T-helper 2 cell treated with Interferon-gamma antibody and Interleukin-4, amounts not matched to agents 5 μg/mL and 100 μg/mL, for 36 hours (primary cell): ENCODE measurements at places on chromosomes 3 and 15.

- no peak for DNase-seq
These were observed 239.3 kb downstream of the VPS13C start for GRCh38 chr15:61820951-61821350.

GRCh38 chr3:55296030-55296429 is 191.1 kb downstream of the WNT5A start:
- DNase-seq = no peak

GRCh38 chr3:35383719-35384555 is 255.4 kb upstream of the ARPP21 start:
- DNase-seq = no peak

DNA sequence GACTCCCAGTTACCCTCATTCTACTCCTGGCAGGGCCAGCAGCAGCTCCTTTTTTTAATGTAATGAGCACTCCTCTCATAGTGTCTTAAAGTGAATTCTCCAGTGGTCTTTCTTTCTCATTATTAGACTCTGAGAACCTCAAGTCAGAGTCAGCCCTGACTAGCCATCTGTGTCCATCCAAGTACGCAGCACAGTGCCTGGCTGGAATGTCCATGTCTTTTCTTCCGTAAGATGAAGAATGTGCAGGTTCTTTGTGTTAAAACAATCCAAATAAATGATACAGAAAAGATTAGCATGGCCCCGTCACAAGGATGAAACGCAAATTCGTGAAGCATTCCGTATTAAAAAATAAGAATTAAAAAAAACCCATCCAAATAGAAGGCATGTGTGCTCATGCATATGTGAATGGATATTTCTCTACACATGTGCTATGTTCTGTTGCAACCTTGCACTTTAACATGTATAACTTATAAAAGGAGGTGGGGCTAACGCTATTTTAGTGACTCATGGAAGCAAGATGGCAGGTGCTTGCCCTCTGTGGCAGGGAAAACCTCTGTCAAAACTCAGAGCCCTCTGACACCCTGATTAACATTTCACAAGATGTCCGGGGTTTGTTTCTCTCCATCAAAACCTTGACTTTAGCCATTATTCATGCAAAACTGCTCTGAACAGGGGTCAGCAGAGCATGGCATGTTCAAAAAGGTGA is 170.7 kb upstream of the TOPAZ1 start:
- no peak for DNase-seq

DNA sequence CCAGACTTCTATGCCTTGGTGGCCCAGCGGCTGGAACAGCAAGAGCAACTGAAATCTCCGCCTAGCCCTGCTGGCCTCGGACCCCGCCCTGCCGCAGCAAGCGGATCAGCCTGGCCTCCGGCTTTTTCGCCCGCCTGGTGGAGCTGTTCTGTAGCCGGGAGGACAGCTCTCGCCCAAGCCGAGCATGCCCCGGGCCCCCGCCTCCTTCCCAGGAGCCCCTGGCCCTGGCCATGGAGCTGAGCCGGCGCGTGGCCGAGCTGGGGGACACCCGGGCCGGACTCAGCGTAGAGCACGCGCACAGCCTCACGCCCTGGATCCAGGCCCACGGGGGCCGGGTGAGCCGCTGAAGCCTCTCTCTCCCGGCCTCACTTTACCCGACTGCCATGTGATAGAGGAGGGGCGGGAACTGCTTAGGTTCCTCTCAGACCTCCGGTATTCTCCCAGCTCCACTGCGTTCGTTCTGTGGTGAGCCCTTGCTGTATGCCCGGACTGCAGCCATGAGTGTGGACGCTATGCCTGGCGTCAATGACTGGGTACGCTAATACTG is 24.1 kb upstream of the MRPL3 start:
- DNase-seq = peak; percentile 10

GRCh38 chr3:74787011-74787410 is 172.6 kb upstream of the CNTN3 start:
- no peak for DNase-seq

DNA sequence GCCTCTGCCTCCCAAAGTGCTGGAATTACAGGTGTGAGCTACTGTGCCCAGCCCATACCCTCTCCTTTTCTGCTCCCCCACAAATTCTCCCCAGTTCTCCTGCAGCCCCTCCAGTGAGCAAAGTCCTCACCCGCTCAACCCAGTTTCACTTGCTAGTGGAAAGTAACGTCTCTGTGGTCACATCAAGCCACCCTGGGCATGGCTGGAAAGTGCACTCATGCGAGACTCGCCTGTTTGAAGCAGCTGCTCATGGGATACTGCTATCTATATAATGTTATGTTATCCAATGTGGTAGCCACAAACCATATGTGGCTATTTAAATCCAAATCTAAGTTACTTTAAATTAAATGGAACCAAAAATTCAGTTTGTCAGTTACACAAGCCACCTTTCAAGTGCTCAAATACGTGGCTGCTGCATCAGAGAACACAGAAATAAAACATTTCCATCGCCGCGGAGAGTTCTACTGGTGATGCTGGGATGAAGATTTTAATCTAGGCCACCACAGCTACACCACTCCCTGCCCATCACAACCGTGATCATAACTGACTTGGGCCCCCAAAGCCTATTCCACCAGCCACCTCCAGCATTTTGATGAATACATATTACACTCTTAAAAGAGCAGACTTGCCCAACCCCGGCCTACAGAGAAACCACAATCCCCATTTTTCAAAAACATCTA is 119.4 kb downstream of the LIPC start:
- DNase-seq = peak; percentile 39

- DNase-seq = no peak
These were observed 4.2 kb downstream of the PTPN23 start for GRCh38 chr3:47385007-47385406.

GRCh38 chr3:48747015-48747615 is 30.1 kb upstream of the IP6K2 start:
- no peak for DNase-seq

DNA sequence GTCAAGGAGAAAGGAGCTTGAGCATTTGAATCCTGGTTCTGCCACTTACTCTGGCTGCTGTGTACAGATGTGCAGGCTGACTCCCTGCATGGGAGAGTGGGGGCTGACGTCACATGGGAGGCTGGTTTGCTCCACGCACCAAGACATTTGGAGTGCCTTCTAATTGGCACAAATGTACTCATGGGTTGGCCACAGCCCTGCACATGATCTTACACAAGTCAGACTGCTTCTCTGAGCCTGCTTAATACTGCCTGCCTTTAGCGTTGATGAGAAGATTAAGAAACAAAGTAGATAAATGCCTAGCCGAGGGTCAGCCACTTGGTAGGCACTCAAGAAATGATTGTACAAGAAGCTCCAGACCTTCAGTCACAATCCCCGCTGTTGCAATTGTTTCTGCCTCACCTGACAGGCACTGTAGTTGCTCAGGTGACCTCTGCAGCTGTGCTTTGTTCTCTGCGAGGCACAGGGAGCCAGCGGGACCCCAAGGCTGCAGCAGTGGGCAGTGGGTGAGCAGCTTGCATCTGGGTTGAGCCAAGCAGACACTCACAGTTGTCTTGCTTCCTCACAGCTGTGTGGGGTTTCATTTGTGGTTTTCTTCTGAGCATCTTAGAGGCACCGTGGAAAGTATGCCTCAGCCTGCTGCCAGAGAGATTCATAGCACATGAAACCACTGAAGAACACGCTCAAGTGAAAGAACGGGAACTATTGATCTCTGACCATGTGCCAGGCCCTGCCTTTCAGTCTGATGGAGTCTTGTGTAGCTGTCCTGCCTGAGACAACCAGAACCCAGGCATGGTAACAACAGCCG is 33.1 kb downstream of the GRK7 start:
- DNase-seq = peak; percentile 89

GRCh38 chr15:90617668-90618097 is 88.0 kb downstream of the CRTC3 start:
- DNase-seq = no peak

DNA sequence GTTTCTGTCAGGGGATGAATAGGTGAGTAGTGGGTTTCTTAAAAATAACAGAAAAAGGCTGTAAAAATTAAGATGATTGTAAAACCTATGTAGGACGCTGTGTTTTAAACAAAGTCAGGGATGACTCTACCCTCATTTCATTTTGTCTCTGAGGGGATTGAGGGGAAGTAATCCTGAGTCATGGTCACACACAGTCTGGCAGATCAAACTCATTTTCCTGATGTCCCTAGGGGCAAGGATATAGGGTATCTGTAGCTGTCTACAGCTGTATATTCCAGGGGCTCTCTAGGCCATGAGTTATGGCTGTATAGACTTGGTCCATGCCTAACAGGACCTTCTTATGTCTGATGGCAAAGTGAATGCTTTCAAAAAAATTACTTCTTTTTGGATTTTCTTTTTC is 421.1 kb downstream of the PDCD6IP start:
- no peak for DNase-seq

DNA sequence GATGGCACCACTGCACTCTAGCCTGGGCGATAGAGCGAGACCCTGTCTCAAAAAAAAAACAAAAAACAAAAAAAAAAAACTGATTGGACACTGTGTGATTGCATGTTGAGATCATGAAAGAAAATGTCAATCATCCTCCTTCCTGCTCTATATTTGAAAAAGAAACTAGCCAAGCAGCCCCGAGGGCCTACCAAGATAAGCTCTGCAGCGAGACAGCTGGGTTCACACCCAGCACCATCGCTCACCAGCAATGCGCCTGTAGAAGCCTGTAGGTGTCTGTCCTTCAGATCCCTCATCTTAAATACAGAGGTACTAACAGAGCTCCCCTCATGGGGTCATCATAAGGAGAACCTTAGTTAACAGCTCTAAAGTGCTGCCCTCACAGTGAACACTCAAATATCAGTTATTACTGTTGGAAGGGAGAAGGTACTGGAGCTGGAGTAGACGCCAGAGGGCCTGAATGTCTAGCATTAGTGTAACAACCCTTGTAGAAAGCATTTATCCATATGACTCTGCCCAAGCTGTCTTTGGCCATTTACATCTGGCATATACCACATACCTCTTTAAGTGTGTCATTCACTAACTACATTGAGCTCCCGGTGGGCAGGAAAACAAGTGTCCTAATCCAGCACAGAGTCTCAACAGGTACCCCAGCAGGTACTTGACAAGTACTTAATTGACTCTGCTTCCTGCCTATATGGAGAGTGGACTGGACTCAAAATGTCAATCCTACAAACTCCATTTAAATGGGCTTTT is 22.9 kb downstream of the MYLK start:
- no peak for DNase-seq

GRCh38 chr15:24848050-24848449 is 106.7 kb upstream of the SNRPN start:
- DNase-seq = no peak

GRCh38 chr3:124619887-124620599 is 110.2 kb upstream of the UMPS start:
- no peak for DNase-seq

DNA sequence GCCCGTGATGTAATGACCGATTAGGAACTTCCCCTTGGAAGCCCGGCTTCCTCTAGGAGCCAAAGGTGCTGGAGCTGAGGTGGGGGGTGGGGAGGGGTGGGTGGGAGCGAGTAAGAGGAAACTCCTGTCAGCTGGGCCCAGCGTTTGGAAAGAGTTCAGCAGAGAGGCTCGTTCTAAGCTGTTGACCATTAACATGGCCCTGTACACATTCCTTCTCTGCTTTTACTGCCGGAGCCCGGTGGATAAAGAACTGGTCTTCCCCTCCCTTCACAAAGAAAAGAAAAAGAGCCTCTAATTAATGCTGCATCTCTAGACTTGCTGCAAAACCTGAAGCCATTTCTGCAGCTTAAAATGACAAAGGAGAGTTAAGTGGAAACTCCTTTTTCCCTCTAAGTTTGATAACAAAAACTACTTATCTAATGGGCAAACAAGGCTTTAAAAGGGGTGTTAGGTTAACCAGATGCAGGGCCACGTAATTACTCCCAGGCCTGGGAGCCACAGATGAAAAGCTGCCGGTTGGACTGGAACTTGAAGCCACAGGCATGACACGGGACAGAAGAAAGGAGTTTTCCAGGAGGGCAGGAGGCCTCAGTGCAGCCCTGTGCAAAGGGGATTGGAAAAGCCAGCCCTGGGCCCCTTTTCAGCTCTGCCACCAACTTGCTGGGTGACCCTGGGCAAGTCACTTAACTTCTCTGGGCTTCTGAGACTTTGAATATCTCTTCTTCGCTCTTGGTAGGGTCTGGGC is 71.3 kb downstream of the SMAD6 start:
- no peak for DNase-seq

DNA sequence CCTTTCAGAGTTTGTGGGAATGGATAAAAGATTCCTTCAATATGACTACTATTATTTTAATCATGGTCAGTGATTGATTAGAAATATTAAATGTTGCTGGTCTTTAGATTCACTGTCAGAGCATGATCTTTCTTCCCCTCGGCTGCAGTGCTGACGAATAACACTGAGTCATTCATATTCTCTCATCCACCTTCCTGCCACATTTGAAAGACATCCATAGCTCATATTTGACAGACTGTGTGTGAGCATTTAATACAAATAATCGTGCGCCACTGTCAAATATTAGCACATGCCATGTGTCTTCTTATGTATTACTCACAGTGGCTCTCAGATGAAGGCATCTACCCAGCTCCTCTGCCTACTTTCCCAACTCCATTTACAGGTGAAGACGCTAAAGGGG is 476.5 kb upstream of the TPRG1 start:
- no peak for DNase-seq

- DNase-seq = no peak
These were observed 152.1 kb downstream of the GABRB3 start for GRCh38 chr15:26620528-26621458.

DNA sequence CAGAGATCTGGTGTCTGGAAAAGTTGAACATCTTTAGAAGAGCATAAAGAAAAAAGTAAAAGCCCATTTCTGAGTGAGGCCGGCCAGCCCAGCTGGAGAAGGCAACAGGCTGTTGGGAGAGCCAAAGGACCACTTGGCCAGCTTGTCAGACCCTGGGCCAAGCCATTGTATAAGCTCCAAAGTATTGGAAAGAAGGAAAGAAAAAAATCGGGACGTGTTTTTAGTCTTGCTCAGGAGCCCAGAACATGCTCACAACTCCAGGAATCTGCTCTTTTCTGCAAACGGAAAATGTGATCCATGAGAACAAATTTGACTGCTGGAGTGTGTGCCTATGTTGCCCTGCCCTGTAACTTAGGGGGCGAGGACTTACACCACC is 10.4 kb upstream of the CLPX start:
- DNase-seq = no peak

GRCh38 chr3:160373655-160374054 is 25.4 kb downstream of the IFT80 start:
- no peak for DNase-seq

DNA sequence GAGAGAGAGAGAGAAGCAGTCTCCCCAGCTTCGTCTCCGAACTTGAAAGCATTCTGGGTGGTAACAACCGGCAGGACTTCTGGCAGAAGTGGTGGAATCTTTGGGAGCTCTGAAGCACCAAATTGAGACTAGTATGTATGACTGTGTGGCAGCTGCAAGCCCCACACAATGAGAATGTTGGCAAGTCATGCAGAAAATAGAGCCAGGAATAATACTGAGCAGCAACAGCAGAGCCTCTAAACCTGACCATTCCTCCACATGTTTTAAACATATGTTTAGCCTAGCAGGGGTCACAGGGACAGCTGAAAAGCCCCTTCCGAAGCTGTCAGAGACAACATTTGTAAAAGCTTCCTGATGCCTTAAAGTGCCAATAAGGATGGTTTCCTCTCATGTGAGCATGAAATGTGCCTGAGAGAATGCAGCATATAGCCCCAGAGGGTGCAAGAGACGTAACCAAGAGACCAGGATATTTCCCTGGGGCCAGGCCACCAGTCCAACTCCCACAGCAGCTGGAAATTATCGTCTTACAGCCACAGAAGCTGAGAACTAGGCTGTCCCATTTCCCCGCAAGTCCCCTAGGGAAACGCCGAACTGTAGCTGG is 178.6 kb upstream of the CCDC54 start:
- DNase-seq = no peak
